Activated CD4-positive, alpha-beta T cell treated with anti-CD3 and anti-CD28 coated beads, Interleukin-2, amount 10 ng/mL, durations not matched to agents 7 days and 5 days (primary cell): ENCODE measurements at places on chromosomes 16 and 17.
A peak's percentile ranks its signal among the peaks of the same experiment; 100 is the strongest.

GRCh38 chr16:86773354-86773715, 195.0 kb downstream of the FOXL1 start:
- DNase-seq, result no peak

DNA sequence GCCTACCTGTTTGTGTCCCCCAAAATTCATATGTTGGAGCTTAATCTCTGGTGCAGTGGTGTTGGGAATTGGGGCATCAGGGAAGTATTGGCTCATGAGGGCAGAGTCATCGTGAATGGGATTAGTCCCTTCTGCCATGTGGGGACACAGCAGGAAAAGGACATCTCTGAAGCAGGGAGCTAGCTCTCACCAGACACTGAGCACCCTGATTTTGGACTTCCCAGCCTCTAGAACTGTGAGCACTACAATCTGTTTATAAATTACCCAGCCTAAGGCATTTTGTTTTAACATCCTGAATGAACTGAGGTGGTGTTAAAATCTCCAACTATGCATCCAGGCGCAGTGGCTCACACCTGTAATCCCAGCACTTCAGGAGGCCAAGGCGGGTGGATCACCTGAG, 206.0 kb downstream of the SEC14L1 start:
- DNase-seq, result no peak

DNA sequence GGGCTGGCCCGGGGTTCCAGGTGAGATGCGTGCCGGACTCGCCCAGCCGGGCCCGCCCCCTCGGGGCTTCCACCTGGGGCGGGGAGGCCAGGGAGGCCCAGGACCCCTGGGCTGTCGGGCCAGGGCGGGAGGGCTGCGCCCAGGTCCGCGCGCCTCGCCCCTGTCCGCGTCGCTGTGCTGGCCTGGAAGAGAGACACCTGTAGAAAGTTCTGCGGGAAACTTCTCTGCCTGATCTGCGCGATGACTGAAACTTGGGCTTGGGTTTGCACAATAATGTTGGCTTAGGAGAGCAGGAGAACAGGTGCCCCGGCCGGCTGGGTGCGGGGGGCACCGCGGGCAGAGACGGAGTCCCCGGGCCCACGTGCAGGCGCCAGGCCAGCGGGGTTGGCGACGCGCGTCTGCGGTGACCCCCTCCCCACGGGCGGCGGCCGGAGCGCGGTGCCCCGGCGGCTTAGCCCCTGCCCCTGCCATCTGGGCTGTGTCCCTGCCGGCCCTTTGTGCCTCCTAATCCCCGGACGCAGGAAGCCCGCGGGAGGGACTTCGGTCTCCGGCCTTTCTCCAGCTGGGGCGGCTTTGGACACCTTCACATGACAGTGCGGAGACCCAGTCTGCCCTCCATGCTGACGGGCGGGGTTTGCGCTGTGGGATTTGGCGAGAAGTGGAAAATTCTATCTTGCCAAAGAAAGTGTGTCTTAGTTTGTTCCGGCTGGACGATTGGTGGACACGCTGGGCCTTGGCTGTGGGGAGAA, 483 bp downstream of the LLGL2 start:
- no peak for DNase-seq

- DNase-seq, result peak; percentile 9
Measured at GRCh38 chr17:8629371-8630226, 926 bp downstream of the MYH10 start.

DNA sequence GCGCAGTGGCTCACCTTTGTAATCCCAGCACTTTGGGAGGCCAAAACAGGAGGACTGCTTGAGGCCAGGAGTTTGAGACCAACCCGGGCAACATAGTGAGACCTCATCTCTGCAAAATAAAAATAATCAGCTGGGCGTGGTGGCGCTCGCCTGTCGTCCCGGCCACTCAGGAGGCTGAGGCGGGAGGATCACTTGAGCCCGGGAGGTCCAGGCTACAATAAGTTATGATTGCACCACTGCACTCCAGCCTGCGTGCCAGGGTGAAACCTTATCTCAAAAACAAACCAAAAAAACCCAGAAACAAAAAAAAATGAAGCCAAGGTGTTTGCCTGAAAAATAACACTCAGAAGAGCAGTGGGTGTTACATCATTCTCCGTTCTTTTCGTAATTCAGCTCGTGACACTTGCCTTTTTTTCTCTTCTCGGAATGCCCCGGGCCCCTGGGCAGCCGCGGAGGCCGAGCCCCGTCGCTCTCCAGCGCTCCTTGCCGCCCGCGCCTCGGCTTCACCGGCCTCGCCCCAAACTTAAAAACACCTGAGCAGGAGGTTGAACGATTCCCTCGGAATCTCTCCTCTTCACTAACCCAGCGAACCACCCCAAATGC, 17.0 kb downstream of the PRCD start:
- DNase-seq, result no peak

- no peak for DNase-seq
Measured at GRCh38 chr17:52738791-52739190, 580.3 kb upstream of the CA10 start.

GRCh38 chr17:83091257-83092141, 12.1 kb downstream of the METRNL start:
- DNase-seq, result no peak

GRCh38 chr17:56821847-56822534, 11.7 kb downstream of the C17orf67 start:
- DNase-seq, result no peak

DNA sequence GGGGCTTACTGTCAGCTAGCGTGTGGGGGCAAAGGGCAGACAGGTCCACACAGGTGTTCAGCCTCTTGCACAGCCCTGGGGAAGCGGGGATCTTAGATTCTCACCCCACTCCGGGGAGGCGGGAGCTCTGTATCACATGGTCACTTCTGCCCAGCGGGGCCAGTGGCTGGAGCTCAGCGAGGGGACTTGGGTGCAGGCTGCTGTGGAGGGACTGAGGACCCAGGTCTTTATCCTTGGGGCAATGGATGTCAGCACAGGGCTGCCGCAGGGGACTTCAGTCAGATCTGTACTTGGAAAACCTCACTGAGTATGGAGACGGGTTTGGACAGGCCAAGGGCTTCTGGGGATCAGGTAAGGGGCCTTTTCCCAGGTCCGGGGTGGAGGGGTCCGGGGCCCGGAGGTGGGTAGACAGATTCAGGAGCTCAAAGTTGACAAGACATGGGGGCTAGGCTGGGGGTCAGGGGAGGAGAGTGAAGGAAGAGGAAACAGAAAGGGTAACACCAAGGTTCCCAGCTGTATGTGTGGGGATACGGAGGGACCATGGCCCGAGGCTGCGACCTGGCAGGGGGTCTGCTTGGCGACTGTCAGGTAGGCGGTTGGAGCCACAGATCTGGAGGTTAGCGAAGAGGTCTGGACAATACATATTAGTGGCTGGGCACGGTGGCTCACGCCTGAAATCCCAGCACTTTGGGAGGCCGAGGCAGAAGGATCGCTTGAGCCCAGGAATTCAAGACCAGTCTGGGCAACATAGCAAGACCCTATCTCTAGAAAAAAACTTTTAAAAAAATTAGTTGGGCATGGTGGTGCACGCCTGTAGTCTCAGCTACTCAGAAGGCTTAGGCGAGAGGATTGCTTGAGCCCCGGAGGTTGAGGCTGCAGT, 15.1 kb upstream of the BAIAP2 start:
- no peak for DNase-seq

DNA sequence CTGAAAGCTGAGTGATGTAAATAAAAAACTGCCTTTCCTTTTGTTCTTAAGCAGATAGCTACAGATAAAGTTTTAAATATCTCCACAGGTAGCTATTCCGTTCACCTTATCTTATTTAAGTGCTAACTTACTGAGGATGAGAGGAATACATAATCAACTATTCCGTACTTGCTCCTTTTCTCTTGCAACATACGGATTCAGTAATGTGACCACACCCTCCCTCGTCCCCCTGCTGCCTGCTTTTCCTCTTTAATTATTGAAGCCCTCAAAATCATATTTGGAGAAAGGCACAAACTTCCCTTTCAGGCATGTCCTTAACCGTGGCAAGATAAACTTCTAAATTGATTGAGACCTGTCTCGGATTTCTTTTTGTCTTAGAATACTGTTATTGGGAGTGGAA, 101.4 kb downstream of the MAP2K4 start:
- no peak for DNase-seq

DNA sequence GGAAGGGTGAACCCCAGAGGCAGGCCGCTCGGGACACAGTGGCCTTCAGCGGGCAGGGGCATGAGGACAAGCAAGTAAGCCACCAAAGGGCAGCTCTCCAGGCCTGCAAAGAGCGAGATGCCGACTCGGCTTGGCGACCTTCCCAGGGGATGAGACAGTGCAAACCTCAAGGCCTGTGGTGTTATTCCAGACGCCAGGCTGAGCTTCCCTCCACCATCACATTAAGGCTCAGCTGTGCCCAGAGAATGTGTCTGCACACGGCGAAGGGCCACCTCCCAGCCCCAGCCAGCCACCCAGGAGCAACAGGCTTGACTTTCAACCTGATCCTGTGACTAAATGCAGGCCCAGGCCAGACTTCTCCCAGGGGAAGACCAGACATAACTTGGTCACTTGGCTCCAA, 251.4 kb downstream of the SOX9 start:
- no peak for DNase-seq

DNA sequence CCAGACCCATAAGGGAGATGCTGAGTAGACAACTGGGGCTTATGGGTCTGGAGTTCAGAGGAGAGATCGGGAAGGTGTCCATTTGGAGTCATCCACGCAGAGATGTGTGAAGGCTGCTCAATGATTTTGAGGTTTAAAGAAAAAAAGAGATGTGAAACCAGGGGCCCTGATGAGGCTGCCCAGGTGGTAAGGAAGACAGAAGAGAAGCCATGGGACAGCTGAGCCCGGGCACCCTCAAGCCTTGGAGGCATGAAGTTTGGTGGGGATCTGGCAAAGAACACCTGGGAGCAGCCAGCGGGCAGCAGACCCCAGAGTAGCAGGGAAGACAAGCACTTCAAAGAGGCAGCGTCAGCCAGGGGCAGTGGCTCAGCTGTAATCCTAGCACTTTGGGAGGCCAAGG, 20.8 kb upstream of the MYO15B start:
- no peak for DNase-seq

DNA sequence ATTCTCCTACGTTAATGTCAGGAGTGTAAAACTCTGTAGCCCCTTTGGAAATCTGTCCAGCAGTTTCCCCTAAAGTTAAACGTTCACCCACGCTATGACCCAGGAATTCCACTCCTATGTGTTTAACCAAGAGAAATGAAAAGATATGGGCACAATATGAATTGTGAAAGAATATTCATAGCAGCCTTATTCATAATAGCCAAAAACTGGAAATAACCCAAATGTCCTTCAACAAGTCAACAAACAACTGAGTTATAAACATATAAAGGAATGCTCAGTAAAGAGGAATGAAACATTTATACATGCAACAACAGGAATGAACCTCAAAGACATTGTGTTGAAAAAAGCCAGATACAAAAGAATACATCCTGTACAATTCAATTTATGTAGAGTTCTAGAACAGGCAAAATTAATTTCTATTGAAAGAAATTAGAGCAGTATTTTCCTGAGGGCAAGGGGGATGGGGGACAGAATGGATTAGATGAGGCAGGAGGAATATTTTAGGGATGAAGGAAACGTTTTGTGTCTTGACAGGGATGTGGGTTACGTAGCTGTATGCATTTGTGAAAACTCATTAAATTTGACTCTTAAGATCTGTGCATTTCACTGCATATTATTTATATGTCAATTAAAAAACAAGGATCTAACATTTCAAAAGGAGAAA, 286.7 kb upstream of the CDH5 start:
- no peak for DNase-seq

- DNase-seq, result no peak
Measured at GRCh38 chr17:65936013-65936412, 255.9 kb downstream of the CEP112 start.

- no peak for DNase-seq
Measured at GRCh38 chr16:82753821-82754220, 127.1 kb downstream of the CDH13 start.

DNA sequence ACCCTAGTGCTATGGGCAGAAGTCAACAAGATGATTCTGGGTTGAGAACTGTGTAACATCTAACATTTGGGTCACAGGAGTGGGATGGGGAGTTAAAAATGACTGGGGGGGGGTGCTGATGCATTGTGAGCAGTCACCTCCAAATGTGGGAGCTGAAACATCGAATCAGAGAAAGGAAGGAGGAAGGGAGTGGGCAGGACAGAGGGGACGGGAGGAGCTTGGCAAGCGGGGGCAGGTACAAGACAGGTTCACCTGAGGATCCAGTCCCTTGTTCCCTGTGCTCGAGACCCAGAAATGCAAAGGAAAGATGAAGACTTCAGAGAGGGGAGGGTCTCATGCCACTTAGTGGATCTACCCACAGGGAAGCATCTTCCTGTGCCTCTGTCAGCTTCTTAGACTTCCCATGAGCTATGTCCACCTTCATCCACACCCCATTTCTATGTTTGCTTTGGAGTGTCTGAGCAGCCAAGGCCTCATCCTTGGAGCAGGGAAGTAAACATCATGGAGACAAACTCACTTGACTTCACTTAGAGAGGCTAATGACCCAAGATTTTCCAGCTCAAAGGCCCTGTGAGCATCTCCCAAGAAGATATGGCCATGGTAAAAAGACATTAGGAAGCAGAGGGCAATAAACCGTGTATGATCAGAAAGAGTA, 20.5 kb downstream of the SMPD3 start:
- DNase-seq, result no peak

DNA sequence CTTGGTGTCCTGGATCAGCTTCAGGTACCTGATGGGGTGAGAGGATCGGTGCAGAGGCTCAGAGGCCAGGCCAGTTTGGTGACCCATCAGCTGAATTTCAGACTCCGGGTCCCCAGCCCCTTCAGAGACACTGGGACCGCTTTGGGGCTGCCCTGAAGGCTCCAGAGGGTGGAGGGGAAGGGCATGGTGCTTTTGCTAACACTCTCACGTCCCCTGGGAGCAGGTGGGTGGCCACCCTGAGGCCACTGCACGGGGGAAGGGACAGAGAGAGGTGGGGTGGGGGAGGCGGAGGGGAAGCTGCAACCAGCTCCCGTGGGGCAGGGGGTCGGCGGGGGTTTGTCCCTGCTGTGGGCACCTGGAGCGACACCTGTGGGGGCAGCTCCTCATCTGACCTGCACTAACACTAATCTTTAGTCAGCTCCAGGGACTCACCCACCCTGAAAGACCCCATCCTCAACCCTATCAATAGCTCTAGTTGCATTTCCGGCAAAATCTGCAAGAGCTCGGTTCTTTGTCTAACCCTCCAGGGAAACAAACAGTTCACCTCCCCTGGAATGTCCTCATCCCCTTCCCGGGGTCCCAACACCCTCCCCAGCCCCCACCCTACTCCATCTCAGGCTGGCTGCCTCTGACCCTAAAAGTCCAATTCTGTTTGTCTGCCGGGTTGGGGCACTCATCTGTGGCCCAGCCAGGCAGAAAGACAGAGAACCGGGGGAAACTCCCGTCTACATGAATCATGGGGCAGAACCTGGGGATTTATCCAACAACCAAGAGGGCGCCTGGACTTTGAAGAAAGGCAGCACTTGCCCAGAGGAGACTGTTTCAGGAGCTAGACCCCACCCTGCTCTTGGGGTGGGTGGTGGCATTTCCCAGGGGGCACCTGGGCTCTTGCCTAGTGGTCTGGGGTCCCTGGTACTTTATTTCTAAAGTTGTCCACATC, 91.9 kb upstream of the CBX4 start:
- no peak for DNase-seq
